Effector memory CD4-positive, alpha-beta T cell (primary cell): ENCODE measurements at places on chromosomes 5 and 9.
A peak's percentile ranks its signal among the peaks of the same experiment; 100 is the strongest.

DNA sequence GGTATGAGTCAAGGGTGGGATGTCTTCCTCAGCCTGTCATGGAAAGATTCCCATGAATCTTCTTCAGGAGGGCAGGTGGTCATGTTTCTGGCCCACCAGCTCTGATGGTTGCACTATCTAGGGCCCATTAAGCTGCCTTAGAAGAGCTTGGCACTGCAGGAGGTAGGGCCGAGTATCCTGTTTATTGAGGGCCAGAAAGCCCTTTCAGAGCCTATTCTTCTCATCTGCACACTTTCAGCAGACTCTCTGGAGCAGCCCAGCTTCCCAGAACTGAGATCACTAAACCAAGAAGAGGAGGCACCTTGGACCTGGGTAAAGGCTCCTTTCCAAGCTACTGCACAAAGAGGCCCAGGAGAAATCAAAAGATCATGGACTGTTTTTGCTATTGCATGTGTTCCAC lies 146.5 kb downstream of the MTX3 start:
- no peak for DNase-seq

- no peak for DNase-seq
Observed at GRCh38 chr5:74630453-74631066, 10.0 kb downstream of the ENC1 start.

DNA sequence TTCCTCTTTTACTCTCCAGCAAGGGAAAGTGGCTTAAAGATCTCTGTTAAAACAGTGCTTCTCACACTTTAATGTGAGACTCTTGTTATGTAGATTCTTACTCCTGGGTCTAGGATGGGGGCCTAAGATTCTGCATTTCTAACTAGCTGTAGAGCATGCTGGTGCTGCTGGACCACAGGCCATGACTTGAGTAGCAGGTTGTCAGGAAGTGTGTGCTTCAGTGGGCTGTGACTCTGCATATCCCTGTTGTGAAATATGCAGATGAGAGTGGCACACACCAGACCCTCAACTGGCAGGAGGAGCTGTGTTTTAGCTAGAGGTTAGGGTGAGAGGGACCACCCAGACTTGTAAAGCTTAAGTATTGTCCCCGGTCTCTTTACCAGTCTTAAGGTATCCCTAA lies 191.1 kb upstream of the DMRT1 start:
- no peak for DNase-seq

DNA sequence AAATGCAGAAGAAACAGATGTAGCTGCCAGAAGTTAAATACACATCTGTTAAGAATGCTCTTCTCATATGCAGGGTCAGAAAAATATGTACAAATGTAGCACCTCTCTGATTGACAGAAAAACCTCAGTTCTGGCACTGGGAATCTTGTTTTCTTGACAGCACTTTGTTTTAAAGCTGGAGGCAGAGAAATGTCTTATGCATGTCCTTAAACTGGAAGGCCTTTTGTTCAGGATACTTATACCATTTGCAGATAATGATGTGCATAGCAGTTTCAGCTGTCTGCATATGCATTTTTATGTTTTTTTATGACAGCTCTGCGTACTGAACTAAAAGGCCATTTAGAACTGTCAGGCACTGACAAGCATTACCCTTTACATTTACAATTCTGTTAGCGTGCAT lies 567.9 kb downstream of the EBF1 start:
- DNase-seq = no peak

DNA sequence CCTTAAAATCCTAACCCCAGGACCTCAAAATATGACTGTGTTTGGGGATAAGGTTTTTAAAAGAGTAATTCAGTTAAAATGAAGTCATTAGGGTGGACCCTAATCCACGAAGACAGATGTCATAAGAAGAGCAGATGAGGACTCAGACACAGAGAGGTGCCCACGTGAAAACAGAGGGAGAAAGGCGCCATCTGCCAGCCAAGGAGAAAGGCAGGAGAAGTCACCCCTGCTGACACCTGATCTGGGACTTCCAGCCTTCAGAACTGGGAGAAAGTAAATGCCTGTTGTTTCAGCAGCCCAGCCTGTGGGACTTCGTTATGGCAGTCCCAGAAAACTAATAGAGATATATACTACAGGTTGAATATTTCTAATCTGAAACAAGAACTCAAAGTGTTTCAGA lies 67.4 kb downstream of the ROR2 start:
- DNase-seq = no peak

DNA sequence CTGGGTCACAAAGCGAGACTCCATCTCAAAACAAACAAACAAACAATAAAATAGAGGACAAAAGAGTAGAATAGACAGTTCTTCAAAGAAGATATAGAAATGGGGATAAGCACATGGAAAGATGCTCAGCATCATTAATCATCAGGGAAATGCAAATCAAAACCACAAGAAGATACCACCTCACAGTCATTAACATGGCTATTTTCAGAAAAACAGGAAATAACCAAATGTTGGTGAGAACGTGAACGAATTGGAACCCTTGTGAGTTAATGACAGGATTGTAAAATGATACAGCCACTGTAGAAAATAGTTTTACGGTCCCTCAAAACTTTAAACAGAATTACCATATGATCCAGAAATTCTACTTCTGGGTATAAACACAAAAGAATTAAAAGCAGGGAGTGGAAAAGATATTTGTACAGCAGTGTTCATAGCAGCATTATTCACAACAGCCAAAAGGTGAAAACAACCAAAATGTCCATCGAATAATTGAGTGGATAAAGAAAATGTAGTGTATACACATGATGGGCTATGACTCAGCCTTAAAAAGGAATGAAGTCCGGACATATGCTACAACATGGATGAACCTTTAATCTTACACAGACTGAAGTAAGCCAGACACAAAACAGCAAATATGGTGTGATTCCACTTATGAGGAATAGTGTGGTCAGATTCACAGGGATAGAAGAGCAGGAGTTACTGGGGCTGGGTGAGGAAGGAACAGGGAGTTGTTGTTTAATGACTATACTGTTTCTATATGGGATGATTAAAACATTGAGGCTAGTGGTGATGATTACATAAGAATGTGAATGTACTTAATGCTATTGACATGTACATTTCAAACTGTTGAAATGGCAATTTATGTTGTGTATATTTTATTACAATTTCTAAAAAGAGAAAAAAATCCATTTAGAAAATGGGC lies 19.7 kb downstream of the OR2V2 start:
- no peak for DNase-seq

DNA sequence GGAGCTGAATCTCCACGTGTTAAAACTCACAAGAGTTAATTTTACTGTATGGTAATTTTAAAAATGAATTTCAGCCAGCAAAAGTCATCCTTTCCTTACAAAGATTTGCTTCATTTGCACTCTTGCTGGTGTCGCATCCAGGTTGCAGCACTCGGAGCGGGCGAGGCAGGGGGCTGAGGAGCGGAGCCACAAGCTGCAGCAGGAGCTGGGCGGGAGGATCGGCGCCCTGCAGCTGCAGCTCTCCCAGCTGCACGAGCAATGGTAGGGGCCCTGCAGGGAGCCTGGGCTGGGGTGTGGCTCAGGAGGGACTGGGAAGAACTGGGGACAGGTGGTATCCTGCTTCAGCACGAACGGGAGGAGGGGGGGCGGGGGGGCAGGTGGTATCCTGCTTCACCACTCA lies 27.1 kb downstream of the HNRNPH1 start:
- no peak for DNase-seq

GRCh38 chr5:142143878-142144277 lies 35.3 kb downstream of the NDFIP1 start:
- DNase-seq = no peak

- no peak for DNase-seq
Observed at GRCh38 chr5:120613729-120614128, 149.6 kb downstream of the PRR16 start.

DNA sequence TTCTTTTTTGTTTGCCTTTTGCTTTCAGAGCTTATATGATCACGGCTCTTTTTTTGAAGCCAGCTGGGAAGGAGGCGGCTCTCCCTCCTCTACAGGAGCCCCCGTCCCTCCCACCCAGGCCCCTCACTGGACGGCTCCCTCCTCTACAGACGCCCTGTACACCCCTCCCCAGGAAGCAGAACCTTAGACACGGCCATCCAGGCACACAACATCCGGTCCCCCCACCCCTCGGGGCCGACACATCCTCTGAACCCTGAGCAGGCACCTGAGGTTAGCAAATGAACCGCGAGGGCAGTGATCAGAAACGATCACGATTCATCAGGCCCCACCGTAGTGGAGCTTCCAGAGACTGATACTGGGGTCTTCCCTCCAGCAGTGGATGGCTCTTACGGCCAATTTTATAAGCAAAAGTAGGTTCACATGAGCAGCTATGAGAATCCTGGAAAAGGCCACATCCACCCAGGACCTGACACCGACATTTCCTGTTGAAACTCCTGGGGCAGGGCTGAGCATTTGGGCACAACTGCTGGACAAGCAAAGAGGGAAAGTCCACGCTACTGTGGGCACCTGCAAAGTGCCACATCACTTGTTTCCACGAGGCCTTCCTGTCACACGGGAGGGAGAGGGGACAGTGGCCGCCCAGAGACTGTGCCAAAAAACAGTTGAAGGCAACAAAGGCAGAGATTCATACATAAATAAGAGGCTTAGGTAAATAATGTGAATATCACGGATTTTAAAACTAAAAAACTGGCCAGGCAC lies 78.9 kb downstream of the SEMA4D start:
- DNase-seq = peak; percentile 42

DNA sequence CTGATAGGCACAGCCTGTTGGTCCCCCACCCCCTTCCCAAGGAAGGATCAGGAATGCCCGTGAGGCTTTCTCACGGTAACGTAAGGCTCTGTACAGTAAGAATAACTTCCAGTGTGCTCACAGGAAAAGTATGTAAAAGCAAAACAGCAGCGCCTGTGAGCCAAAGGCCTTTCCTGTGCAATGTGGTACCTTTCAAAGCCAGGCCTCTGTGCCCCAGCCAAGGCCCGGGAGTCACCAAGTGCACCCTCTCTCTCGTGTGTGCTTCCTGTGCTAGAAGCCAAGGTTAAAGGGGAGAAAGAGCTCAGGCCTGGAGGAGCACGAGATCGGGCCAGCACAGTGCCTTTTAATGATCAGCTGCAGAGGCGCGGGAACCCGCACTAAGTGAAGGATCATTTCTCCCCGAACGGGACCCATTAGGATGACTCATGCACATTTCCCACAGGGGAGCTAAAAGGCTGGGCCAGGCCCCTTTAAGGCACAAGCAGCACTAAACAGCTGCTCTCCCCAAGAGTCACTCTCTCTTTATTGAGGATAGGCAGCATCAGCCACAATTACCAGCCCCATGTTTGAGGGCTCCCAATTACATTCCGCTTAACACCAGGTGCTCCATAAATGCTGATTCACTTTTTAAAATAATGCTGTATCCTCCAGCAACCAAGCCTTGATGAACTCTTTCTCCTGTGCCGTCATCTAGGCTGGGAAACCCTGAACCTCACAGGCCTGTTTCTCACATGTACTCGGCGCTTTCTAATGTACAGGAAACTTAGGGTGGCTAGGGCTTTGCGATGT lies 42.8 kb downstream of the SHB start:
- no peak for DNase-seq

DNA sequence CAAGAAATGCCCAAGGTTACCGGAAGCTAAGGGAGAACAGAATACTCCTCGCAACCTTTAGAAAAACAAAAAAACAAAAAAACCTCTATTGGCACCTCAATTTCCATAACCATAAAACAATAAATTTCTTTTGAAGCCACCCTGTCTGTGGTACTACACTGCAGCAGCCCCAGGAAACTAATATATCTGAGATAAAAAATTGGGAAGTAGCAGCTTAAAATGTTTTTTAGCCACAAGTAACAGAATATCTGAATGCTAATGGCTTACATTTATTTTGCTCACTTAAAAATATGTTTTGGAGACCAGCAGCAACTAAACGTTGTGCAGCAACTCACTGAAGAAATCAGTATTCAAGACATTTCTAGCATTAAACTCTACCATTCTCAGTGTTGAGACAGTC lies 969.6 kb downstream of the DNAH5 start:
- no peak for DNase-seq

DNA sequence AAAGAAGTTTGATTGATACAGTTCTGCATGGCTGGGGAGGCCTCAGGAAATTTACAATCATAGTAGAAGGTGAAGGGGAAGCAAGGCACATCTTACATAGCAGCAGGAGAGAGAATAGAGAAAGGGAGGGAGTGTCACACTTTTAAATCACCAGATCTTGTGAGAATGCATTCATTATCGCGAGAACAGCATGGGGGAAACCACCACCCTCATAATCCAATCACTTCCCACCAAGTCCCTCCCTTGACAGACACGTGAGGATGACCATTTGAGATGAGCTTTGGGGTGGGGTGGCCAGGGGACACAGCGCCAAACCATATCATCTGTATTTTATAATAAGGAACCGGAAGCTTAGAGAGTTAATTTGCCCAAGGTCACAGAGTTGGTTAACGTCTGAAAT lies 13.7 kb upstream of the FOCAD start:
- DNase-seq = no peak

GRCh38 chr5:168132241-168132641 lies 159.2 kb upstream of the WWC1 start:
- no peak for DNase-seq

DNA sequence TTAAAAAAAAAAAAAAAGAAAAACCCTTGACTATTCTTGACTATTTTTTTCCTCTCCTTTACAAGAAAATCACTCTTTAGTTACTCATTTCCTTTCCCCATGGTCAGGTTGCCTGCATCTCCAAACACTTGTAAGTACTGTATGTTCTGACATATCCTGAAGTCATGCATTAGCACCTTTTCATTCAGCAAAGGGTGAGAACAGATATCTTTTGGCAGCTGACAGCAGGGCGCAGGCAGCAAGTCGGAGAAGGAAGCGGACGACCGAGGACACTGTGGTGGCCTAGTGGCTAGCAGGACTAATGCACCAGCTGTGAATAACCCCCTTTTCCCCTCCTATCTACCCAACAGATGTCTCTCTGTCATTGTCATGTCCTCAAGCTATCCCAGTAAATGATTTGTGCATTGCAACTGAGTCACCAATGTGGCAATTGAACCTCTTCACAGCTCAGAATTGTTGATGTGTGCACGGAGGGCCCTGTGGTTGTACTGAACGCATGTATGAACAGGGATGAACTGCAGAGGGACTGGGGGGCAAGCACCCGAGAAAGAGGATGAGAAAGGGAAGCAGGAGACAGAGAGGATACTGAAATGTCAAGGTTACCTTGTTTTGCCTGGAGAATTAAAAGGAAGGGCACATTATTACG lies 996.0 kb upstream of the ARRDC3 start:
- no peak for DNase-seq
